ENCODE measurements at places on chromosomes 5 and 9. TPM values are rescaled to one million over a fixed set of nuclear protein-coding genes. Genes with fewer than 3 reads are reported as not detected.

GRCh38 chr9:94825611-94825958, 99.1 kb downstream of the AOPEP start:
- no peaks in the 10 kb centered on the region for H3K27me3 ChIP-seq
- H3K4me3 ChIP-seq, result no peak overlapping the region
- H3K27ac ChIP-seq, result peak overlapping the region; percentile 59
- DNase-seq, result no peak
- H3K4me1 ChIP-seq, result peaks cover 13% of the 10 kb centered on the region

DNA sequence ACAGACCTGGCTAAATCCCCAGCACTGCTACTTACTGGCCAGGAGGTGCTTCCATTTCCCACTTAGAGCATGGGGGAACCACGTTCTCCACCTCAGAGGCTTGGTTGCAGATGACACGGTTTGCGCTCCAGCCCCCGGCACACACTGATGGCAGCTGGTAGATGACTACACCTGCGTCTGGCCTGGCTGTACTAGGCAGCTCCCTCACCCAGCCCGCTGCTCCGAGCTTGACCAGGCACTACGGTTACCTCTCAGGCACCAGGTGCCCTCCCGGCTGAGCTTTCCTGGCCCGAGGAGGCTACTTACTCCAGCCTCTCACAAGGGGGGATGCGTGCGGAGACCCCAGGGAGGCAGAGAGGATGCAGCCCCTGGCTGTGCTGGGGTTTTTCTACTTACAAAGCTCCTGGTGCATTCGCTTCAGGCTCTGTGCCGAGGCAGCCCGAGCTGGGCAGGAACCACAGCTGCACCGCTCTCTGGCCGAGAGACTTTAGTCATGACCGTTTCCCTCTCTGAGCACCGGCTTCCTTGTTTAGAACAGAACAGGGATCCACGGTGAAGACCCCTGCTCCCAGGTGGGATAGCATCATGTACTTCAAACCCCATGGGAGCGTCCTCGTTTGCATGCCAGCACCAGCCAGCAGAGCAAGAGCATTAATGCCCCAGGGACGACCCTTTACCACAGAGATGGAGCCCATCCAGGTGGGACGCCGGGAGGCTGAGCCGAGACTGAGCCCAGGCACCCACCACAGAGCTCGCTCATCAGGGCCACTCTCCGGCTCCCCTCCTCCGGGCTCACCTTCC, 7.6 kb upstream of the GBGT1 start:
- no peak for DNase-seq
- H3K27ac ChIP-seq, result no peak overlapping the region
- H3K4me3 ChIP-seq, result no peak overlapping the region

DNA sequence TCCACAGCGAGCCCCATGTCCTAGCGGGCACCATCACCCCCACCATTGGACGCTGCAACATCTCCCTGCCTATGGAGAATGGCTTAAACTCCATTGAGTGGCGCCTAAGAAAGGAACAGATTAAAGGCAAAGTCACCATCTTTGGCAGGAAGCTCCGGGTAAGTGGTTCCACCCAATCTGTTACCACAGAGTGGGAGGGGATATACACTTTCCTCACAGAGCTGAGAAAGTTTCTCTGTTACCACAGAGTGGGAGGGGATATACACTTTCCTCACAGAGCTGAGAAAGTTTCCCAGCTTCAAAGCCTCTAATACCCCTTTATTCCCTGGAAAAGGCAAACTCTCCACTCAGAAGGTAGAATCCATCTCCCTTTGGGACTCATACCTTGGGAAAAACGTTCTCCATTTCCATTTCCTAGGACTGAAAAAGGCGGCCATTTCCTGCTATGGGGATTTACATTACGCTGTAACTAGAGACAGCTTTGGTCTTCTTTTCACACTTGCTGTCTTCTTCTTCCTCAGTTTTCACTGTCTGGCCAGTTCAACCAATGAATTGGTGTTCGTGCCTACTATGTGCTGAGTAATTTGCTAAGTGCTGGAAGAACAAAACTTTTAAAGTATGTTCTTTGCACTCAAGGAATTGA, 63.4 kb upstream of the WWC1 start:
- peaks cover 20% of the 10 kb centered on the region for H3K36me3 ChIP-seq
- H3K4me1 ChIP-seq, result no peaks in the 10 kb centered on the region
- H3K27me3 ChIP-seq, result no peaks in the 10 kb centered on the region
- no peak for DNase-seq
- no peak overlapping the region for H3K27ac ChIP-seq

- no peak for DNase-seq
- H3K27ac ChIP-seq, result no peak overlapping the region
- H3K4me3 ChIP-seq, result no peak overlapping the region
- no peaks in the 10 kb centered on the region for H3K27me3 ChIP-seq
- H3K36me3 ChIP-seq, result no peaks in the 10 kb centered on the region
Observed at GRCh38 chr9:107863396-107863795, 373.8 kb upstream of the KLF4 start.

- peaks cover 8% of the 10 kb centered on the region for H3K4me1 ChIP-seq
- no peaks in the 10 kb centered on the region for H3K27me3 ChIP-seq
- DNase-seq, result no peak
- no peaks in the 10 kb centered on the region for H3K36me3 ChIP-seq
- peak overlapping the region; percentile 67 for H3K27ac ChIP-seq
- no peak overlapping the region for H3K4me3 ChIP-seq
Observed at GRCh38 chr9:95188459-95188858, 129.1 kb downstream of the FANCC start.

- H3K4me1 ChIP-seq, result no peaks in the 10 kb centered on the region
- no peak overlapping the region for H3K27ac ChIP-seq
- H3K27me3 ChIP-seq, result no peaks in the 10 kb centered on the region
- H3K36me3 ChIP-seq, result no peaks in the 10 kb centered on the region
- no peak overlapping the region for H3K4me3 ChIP-seq
- DNase-seq, result no peak
Observed at GRCh38 chr5:107331882-107332281, 338.9 kb downstream of the EFNA5 start.

MFAP3 gene
- 154 TPM for total RNA-seq

FIBCD1 gene
- 1.4 TPM for total RNA-seq

CYLC2 gene
- not detected for total RNA-seq

ANKHD1 gene
- total RNA-seq, result 119 TPM
